Central memory CD8-positive, alpha-beta T cell (primary cell): ENCODE measurements at places on chromosomes 1 and 21.

DNA sequence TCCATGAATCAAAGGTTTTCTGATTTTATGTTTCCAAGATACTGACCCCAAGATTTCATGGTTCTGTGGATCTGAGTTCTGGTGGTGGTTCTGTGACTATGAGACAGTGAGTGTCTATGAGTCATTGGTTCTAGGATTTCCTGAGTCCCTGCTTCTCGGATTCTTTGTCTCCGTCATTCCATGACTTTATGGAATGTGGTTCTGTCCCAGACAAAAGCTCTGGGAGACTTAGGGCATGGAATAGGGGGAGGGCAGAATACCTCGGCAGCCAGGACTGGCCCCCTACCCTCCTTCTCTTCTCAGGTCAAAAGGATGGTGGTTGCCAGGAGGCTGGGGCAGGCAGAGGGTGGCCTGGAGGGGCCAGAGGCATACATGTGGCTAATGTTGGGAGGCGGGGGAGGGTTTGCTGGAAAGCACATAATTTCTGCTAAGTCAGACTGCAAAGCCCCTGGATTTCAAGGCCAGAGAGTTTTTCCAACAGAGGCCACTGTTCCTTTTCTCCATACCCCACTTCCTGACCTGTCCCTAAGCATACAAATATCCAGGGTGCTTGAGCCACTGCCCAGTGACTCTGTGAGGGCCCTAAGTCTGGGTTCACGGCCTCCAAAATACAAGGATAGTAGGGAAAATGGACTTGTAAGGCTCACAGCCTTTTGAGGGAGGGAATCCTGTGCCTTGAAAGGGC is 17.2 kb downstream of the CDCP2 start:
- no peak overlapping the region for H3K4me3 ChIP-seq
- H3K36me3 ChIP-seq = peaks cover under 1% of the 10 kb centered on the region
- no peak for DNase-seq
- H3K27ac ChIP-seq = no peak overlapping the region
- no peaks in the 10 kb centered on the region for H3K4me1 ChIP-seq

DNA sequence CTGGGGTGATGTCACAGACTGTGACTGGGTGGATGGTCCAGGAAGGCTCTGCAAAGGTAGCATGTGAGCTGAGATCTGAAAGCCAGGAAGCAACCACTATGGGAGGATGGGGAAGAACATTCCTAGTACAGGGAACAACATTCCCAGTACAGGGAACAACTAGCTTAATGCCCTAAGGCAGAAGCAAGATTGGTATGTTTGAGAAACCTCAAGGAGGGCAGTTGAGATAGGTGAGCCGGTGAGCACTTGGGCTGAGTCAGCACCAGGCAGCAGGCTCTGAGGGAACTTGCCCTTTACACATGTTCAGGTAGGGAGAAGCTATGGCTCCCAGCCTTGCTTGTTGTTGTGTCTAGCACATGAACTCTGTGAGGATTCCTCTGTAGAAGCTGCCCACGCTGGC is 24.2 kb upstream of the CACNA1E start:
- peaks cover 47% of the 10 kb centered on the region for H3K27me3 ChIP-seq
- H3K4me1 ChIP-seq = no peaks in the 10 kb centered on the region
- H3K4me3 ChIP-seq = no peak overlapping the region

GRCh38 chr1:2203671-2204414 is 9.3 kb upstream of the FAAP20 start:
- peak overlapping the region; percentile 22 for H3K27ac ChIP-seq
- no peaks in the 10 kb centered on the region for H3K27me3 ChIP-seq
- H3K36me3 ChIP-seq = peaks cover 4% of the 10 kb centered on the region
- no peak overlapping the region for H3K4me3 ChIP-seq
- H3K4me1 ChIP-seq = peaks cover 17% of the 10 kb centered on the region
- DNase-seq = no peak

DNA sequence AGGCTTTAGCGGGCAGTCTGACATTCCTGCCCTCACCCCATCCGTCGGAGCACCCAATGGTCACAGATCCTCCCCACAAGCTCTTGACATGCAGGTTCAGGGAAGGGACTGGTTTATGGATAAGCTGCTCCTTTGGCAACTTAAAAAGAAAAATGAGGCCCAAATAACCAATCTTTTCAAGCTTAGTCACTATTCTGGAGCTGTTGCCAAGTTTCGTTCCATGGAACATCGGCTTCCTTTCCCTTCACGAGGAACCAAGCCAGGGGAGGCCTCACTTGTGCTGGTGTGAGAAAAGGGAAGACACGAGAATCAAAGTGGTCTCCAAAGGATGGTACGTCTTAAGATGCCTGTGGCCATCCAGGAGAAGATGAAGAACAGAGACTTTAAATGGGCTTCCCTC is 46.1 kb upstream of the LPAR3 start:
- peaks cover 11% of the 10 kb centered on the region for H3K36me3 ChIP-seq
- H3K4me1 ChIP-seq = peaks cover 6% of the 10 kb centered on the region
- no peaks in the 10 kb centered on the region for H3K27me3 ChIP-seq
- H3K27ac ChIP-seq = no peak overlapping the region
- no peak for DNase-seq
- H3K4me3 ChIP-seq = no peak overlapping the region

DNA sequence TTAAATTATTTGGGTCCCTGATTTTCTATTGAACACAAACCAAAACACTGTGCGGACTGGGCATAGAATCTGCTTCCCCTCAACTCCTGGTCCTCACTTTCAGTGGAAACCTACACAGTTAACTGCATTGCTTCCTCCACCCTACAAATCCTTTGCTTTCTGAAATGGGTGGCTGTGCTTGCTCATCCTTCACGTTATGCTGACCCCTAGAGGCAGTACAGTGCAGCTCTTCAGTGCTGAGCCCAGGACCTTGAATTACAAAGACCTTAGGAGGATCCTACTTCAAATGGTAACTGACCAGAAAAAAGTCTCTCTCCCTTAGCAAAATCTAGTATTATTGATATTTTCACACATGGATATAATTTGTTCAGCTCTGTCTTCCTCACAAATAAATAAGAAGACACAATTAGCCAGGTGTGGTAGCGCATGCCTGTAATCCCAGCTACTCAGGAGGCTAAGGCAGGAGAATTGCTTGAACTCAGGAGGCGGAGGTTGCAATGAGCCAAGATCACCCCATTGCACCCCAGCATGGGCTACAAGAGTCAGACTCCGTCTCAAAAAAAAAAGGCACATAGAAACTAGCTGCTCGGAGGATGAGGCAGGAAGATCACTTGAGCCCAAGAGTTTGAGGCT is 63.4 kb upstream of the L1TD1 start:
- H3K27ac ChIP-seq = no peak overlapping the region
- H3K4me1 ChIP-seq = no peaks in the 10 kb centered on the region
- no peaks in the 10 kb centered on the region for H3K27me3 ChIP-seq
- peaks cover 18% of the 10 kb centered on the region for H3K36me3 ChIP-seq
- no peak for DNase-seq

- no peaks in the 10 kb centered on the region for H3K36me3 ChIP-seq
- H3K4me1 ChIP-seq = no peaks in the 10 kb centered on the region
- no peak overlapping the region for H3K27ac ChIP-seq
- peaks cover 10% of the 10 kb centered on the region for H3K27me3 ChIP-seq
- no peak for DNase-seq
Measured at GRCh38 chr1:117695796-117696490, 90.1 kb downstream of the TENT5C start.

- H3K27me3 ChIP-seq = no peaks in the 10 kb centered on the region
- no peak overlapping the region for H3K27ac ChIP-seq
- no peaks in the 10 kb centered on the region for H3K4me1 ChIP-seq
- DNase-seq = no peak
- H3K36me3 ChIP-seq = no peaks in the 10 kb centered on the region
Measured at GRCh38 chr21:16530656-16531055, 800.9 kb downstream of the USP25 start.

- DNase-seq = no peak
- peaks cover 74% of the 10 kb centered on the region for H3K4me1 ChIP-seq
- H3K4me3 ChIP-seq = peak overlapping the region; percentile 96
- H3K27ac ChIP-seq = peak overlapping the region; percentile 95
- H3K36me3 ChIP-seq = peaks cover 15% of the 10 kb centered on the region
Measured at GRCh38 chr1:160645386-160646130, 1.3 kb downstream of the SLAMF1 start.

GRCh38 chr1:228390649-228391048 is 16.0 kb downstream of the TRIM11 start:
- H3K27ac ChIP-seq = no peak overlapping the region
- no peak for DNase-seq
- H3K36me3 ChIP-seq = peaks cover 14% of the 10 kb centered on the region
- H3K4me3 ChIP-seq = no peak overlapping the region
- no peaks in the 10 kb centered on the region for H3K4me1 ChIP-seq

DNA sequence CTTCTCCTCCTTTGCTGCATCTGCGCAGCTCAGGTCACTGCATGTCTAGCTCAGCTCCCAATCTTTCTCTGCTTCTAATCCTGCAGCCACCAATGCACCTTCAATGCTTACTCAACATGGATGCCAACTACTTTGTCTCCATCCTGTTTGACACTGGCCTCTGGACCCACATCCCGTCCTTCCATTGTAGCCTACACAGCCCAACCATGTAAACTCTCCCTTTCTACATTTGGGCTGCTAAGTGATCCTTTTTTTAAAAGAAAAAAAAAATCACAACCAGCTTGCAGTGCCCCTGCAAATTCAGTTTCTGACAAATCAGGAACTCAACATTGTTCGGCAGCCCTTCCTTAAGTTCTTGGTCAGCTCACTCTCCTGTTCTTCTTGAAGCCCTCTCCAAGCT is 9.4 kb upstream of the CRABP2 start:
- no peak overlapping the region for H3K4me3 ChIP-seq
- H3K36me3 ChIP-seq = peaks cover 21% of the 10 kb centered on the region
- H3K27me3 ChIP-seq = no peaks in the 10 kb centered on the region
- peaks cover 13% of the 10 kb centered on the region for H3K4me1 ChIP-seq
- H3K27ac ChIP-seq = no peak overlapping the region

- peaks cover 2% of the 10 kb centered on the region for H3K36me3 ChIP-seq
- H3K27ac ChIP-seq = no peak overlapping the region
- no peak for DNase-seq
- H3K27me3 ChIP-seq = peaks cover 7% of the 10 kb centered on the region
- H3K4me1 ChIP-seq = peaks cover 9% of the 10 kb centered on the region
Measured at GRCh38 chr1:114118351-114118990, 35.2 kb downstream of the SYT6 start.

DNA sequence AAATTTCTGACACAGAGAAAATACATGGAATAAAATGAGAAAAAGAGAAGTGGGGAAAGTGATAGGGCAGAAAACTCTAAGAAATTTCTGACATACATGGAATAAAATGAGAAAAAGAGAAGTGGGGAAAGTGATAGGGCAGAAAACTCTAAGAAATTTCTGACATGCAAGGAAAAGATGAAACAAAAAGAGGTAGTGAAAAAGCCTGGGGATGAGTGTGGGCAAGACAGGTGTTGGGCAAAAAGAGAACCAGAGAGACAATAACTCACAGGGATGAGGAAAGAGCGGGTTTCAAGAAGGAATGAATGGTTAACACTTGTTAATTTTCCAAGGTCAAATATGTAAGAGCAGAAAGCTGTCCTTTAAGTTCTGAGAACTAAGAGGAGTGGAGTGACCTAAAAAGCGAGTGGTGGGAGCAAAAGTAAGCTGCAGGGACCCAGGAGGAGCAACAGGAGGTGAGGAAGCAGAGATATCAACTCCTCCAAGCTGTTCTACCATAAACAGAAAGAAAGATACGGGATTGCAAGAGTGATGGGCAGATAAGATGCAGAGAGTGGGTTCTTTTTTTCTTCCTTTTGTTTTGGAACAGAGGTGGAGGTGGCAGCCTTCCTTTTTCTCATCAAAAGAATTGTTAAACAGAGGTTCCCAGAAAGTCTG is 29.9 kb upstream of the EXO1 start:
- no peaks in the 10 kb centered on the region for H3K36me3 ChIP-seq
- H3K4me3 ChIP-seq = no peak overlapping the region
- H3K27me3 ChIP-seq = peaks cover 20% of the 10 kb centered on the region
- H3K4me1 ChIP-seq = no peaks in the 10 kb centered on the region
- no peak overlapping the region for H3K27ac ChIP-seq

GRCh38 chr1:9891207-9891606 is 18.9 kb downstream of the CTNNBIP1 start:
- H3K4me3 ChIP-seq = no peak overlapping the region
- H3K36me3 ChIP-seq = no peaks in the 10 kb centered on the region
- H3K27ac ChIP-seq = no peak overlapping the region

- no peaks in the 10 kb centered on the region for H3K4me1 ChIP-seq
- H3K27me3 ChIP-seq = peaks cover 16% of the 10 kb centered on the region
- no peak overlapping the region for H3K4me3 ChIP-seq
- H3K36me3 ChIP-seq = no peaks in the 10 kb centered on the region
Measured at GRCh38 chr1:170239445-170239844, 93.7 kb downstream of the NTMT2 start.

- no peaks in the 10 kb centered on the region for H3K36me3 ChIP-seq
- DNase-seq = no peak
- peaks cover 5% of the 10 kb centered on the region for H3K4me1 ChIP-seq
- no peak overlapping the region for H3K4me3 ChIP-seq
Measured at GRCh38 chr1:64750875-64751274, 6.0 kb downstream of the RAVER2 start.
